Mucosa of descending colon (tissue), 3 donors: ENCODE measurements at places on chromosomes 6 and 20. TPM values are rescaled to one million over a fixed set of nuclear protein-coding genes. Genes with fewer than 3 reads are reported as not detected.

Gene CYP39A1
- total RNA-seq: 4.1 TPM

Gene GNL1
- total RNA-seq: 37.8 TPM

- DNase-seq: no peak
Observed at GRCh38 chr6:81985191-81985590, 232.7 kb upstream of the TENT5A start.

DNA sequence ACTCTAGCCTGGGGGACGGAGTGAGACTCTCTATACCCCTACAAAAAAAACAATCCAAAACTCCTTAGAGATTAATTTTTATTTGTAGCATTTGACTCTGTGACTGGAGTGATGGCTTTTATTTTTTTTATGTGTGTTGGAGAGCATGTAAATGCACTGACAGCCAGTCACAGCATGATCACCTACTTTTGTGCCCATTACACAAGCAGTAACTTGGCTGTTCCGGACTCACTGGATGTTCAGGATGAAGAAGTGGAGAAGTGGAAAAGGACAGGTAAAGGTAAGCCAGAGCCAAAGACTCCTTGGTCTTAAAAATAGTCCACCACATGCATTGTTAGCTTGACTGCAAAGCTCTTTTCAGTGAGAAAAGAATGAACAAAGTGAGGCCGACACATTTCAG lies 222.6 kb downstream of the FOXC1 start:
- no peak for DNase-seq

GRCh38 chr6:139027620-139028182 lies 844 bp upstream of the ABRACL start:
- no peak for DNase-seq

- DNase-seq: no peak
Observed at GRCh38 chr6:21609881-21610329, 16.4 kb downstream of the SOX4 start.

GRCh38 chr6:167238694-167239467 lies 52.2 kb upstream of the UNC93A start:
- DNase-seq: no peak

- DNase-seq: peak; percentile 41
Observed at GRCh38 chr6:40251637-40252300, 317.5 kb upstream of the MOCS1 start.
